ENCODE measurements at places on chromosomes 16 and 17.
A peak's percentile ranks its signal among the peaks of the same experiment; 100 is the strongest.

- DNase-seq = no peak
Observed at GRCh38 chr17:53093391-53093790, 729.3 kb upstream of the KIF2B start.

- no peak for DNase-seq
Observed at GRCh38 chr16:30997725-30998711, 12.4 kb downstream of the STX1B start.

DNA sequence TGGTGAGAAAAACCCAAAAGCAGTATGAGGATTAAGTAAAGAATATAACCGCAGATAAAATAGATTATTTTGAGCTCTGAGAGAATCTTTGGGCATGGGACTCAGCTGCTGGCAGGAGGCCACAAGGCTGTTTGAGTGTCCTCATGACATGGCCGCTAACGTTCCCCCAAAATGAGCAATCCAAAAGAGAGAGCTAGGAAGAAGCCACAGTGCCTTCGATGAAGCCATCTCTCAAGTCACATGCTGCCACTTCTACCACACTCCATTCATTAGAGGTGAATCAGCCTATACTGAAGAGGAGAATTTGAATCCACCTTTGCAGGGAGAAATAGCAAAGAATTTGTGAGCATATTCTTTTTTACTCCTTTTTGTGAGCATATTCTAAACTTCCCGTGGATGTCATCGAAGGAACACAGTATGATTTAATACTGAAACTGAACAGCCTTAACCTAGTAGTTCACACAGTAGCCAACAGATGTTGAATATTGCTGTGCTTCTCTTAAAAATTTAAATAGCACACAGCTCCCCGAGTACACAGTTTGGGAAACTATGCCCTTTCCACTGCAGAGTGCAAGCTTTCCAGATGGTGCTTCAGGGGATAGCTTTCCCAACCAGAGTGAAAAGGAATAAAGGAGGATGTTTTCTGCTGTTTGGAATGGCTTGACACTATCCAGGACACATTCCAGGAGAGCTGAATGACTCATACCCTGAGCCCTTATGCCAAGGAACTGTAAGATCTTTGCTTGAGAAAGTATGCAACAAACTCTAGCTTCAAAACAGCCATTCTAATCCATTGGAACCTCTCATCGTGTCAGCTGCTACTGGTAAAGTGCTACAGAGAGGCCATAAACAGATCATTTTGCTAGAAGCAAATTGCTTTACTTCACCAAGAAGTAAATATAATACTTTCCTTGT lies 33.9 kb downstream of the ANKFY1 start:
- no peak for DNase-seq

DNA sequence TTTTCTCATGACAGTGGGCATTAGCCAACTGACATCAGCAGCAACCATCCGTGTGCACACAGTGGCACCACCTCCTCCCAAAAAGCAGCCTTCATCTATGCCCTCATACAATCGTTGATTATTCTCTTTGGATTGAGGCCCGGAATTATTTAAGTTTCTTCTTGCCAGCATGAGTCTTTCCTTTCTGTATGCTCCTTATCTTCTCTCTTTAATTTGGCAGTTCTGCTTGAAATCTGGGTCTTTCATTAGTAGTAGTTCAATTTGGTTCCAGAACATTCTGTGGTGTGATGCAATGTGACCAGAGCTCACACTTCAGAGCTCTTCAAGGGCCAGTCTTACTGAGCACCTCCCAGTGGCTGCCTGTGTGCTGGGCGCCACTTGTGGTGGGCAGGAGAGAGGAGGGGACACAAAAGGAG lies 52.2 kb upstream of the STH start:
- no peak for DNase-seq

- no peak for DNase-seq
Observed at GRCh38 chr17:80599546-80600305, 55.1 kb downstream of the RPTOR start.

DNA sequence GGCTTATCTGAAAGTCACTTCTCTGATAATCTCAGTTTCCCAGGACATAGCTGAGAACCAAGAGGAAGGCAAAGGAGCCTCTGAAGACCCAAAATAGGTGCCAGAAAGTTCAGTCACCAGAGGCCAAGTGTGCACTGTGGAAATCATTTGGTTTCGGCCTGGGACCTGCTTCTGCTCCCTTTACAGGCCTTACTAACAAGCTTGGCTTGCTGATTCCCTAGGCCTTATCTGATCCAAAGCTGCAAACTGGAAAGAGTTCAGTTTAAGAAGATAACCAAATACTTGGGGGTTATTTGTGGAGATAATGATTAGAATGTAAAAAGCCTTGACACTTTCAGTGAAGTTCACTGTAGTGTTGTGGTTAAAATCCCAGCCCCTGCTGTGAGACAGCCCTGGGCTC lies 17.0 kb downstream of the ITGA3 start:
- DNase-seq = no peak

GRCh38 chr17:81115749-81116464 lies 49.4 kb upstream of the PVALEF start:
- no peak for DNase-seq

DNA sequence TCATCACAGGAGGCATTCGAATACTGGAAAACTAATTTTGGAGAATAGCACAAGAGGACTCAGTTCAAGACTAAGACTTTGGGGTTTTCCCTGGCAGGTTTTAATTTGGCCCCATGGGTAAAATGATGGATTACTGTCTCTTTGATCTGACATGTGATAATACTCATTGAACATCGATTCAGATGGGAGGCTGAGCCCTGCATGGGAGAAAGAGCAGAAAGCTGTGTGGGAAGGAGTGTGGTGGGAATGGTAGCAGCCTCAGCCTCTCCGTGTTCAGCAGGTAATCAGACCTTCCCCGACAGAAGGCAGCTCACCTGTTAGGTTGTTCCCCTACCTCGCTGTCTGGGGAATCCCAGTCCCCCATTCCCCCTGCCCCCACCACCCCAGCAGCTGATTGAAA lies 124.7 kb upstream of the TNRC6C start:
- no peak for DNase-seq

DNA sequence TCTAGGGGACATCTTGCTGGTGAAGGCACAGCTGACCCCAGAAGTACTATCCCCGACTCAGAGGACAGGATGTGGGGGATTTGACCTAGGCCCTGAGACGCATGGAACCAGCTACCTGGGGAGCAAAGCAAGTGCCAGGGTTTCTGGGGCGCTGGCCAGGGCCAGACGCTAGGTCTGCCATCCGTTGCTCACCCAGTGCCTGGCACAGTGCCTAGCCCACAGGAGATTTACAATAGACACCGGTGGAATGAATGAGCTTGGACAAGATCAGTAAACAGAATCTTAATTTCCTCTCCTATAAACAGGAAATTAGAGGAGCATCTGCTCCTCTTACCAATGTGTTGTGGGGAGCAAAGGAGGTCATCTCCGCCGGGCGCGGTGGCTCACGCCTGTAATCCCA lies 5.0 kb downstream of the RPRML start:
- DNase-seq = no peak

GRCh38 chr17:21676281-21677111 lies 15.8 kb upstream of the KCNJ18 start:
- DNase-seq = no peak

- no peak for DNase-seq
Observed at GRCh38 chr16:30914830-30915229, 8.5 kb upstream of the FBXL19 start.

GRCh38 chr16:81755915-81756614 lies 23.0 kb upstream of the PLCG2 start:
- no peak for DNase-seq

DNA sequence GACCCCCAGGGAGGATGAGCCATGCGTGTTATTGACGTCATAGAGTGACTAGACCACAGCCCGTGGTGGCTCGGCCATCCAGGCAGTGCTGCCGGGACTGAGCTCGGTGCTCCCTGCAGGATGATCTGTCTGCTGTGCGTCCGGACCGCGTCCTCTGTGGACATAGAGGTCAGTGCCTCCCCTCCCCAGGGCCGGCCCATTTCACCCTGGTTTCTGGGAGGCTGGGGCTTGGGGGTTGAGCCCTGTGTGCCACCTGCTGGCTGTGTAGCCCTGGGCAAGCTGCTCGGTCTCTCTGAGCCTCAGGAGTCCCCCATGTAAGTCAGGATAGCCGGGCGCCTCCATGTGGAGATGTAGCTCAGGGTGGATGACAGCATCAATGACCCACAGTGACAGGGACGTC lies 8.3 kb downstream of the TSC2 start:
- no peak for DNase-seq

DNA sequence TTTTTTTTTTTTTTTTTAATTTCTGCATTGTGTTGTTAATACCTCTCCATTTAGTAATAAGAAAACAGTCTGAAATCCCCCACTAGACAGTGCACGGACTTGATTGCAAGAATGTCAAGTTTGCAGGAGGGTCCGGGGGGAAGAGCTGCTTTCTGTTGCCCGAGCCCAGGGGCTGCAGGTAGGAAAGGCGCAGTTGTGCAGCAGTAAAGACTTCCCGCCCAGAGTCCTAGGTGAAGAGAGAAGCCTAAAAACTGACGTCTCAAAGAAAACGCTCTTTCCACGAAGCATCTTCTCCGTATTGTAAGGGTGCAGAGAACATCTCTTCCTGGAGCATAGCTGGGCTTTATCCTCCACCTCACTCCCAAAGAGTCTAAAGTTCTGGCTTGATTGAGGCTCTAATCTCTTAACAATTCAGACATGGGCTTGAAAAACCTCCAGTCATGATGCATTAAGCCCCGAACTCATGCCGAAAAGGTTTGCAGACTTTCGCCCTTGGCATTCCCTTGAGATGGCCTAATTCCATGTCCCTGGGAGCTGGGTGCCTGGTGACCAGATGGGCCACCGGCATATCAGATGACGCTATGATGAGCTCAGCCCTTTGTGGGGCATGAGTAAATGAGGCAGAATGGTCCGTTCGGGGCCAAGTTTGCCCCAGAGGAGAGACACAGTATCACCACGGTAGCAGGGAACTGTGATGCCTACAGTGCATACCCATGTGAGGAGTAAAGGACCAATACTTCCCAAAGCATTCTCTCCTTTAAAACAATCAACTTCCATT lies 436.2 kb upstream of the ZFHX3 start:
- no peak for DNase-seq

DNA sequence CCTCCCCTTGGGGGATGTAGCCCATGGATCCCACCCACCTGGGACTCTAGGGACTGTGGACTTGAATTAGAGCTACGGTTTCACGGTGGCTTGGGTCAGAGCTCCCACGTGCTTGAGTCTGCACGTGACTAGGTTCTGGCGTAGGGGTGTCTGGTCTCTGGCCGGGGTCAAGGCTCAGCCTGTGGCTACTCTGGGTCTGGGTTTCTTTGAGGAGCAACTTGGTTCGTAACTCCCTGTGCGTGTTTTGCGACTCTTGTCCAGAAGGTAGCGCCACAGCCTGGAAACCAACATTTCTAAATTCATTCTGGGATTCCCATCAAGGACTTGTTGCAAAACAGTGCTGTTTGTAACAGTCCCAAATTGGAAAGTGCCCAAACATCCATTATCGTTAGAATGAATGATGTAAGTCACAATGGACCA lies 470 bp upstream of the GGT6 start:
- DNase-seq = no peak

- no peak for DNase-seq
Observed at GRCh38 chr17:64460955-64461354, 12.0 kb downstream of the MILR1 start.

- DNase-seq = no peak
Observed at GRCh38 chr16:74321356-74321755, 24.7 kb downstream of the PSMD7 start.

- peak; percentile 59 for DNase-seq
Observed at GRCh38 chr17:7560172-7561027, 1.3 kb upstream of the SENP3 start.

- no peak for DNase-seq
Observed at GRCh38 chr16:10239640-10240039, 57.4 kb upstream of the GRIN2A start.

GRCh38 chr17:44801880-44802279 lies 28.2 kb downstream of the GJC1 start:
- no peak for DNase-seq

DNA sequence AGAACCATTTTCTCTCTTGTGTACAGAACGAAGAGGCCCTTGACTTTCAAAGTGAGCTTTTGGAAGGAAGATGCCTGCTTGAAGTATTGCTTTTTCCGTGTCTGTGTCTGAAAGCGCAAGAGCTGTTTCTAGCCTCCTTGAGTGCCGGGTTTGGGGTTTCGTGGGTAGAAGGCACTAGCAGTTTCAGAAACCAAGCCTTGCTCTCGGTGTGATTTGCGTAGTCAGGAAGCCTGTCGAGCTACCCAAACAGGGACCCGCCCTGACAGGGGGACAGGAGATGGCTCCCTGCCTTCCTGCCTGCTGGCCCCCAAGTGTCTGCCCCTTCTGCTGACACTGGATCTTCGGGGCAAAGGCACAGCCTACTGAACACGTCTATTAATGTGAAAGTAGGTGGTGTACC lies 322.0 kb downstream of the MAF start:
- no peak for DNase-seq

DNA sequence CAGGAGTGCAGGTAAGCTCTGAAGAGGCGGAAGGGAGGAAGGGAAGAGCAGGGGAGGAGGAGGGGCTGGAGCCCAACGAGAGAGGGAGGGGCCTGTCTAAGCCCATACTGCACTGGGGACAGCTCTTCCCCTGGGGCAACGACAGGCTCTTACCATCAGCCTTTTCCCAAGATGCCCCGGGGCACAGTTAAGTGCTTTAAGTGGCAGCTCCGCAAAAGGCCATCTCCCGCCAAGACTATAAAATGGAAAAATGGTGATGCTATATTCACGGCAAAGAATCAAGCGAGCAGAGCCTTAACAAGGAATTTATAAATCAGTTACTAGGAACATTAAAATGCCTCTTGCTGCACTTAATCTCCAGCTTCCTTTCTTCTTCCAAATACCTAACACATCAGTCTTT lies 110.2 kb upstream of the NLRP1 start:
- DNase-seq = no peak

DNA sequence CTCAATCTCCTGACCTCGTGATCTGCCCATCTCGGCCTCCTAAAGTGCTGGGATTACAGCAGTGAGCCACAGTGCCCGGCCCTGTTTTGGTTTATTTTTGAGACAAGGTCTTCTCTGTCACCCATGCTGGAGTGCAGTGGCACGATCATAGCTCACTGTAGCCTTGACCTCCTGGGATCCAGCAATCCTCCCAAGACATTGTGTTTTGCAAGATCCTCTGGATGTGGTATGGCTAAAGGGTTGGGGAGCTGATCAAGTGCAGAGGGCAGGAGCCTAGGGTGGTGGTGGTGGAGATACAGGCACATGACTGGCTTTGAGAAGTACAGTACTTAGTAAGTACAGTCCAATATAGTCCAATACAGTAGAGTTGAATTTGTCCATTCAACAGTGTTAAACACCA lies 16.6 kb upstream of the TNS4 start:
- no peak for DNase-seq

- DNase-seq = no peak
Observed at GRCh38 chr16:52545898-52546266, 1.1 kb downstream of the TOX3 start.

- DNase-seq = no peak
Observed at GRCh38 chr17:57104461-57105175, 19.6 kb downstream of the AKAP1 start.

DNA sequence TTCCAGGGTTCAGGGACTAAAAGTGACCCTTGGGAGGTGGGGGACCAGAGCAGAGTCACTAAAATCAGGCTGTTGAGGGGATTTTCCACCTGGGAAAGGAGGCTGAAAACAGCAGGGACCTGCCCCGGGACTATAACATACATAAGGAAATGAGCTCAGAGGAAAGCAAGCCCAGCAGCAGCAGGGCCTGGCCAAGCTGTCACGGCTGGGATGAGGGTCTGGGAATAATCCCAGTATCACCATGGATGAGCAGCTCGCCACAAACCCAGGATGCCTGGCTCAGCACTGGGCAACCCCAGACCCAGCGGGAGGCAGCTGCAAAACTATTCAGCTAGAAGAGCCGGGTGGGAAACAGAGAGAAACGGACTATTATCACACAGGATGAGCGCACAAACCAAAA lies 72.4 kb downstream of the RPH3AL start:
- no peak for DNase-seq
